ENCODE measurements at places on chromosomes 11 and 22.

GRCh38 chr11:120151536-120151935 is 13.6 kb upstream of the TRIM29 start:
- no peak for DNase-seq

DNA sequence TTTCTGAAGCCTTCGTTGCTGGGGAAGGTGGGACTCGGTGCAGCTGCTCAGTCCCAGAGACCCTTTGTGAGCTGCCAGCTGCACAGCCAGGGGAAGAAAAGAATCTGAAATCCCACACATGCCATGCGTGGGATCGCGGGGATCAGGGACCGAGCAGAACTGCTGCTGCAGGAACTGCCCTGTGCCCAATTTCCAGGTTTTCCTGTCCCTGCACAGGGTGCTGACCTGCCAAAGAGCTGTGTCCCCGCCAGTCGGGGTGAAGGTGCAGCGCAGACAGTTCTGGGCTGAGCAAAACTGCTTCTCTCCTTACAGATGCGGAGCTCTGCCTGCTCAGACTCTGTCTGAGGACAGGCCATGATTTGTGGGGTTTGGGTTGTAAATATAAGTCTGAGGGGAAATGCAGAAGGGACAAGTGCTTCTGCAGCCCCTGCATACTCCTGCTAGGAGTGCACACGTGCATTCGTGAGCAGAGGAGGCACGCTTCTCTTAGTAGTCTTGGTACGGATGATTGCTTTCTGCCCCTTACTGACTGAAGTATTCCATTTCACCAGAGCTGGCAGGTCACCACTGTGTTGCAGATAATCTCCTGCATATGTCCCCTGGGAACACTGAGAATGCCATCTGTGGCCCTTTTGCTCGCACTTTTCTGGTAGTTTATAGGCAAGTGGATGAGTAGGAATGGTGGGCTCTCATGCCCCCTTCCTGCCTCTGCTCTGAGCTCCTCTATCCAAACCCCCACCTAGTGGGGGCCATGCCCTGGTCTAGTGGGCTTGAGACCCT is 141.4 kb downstream of the PARVA start:
- no peak for DNase-seq

DNA sequence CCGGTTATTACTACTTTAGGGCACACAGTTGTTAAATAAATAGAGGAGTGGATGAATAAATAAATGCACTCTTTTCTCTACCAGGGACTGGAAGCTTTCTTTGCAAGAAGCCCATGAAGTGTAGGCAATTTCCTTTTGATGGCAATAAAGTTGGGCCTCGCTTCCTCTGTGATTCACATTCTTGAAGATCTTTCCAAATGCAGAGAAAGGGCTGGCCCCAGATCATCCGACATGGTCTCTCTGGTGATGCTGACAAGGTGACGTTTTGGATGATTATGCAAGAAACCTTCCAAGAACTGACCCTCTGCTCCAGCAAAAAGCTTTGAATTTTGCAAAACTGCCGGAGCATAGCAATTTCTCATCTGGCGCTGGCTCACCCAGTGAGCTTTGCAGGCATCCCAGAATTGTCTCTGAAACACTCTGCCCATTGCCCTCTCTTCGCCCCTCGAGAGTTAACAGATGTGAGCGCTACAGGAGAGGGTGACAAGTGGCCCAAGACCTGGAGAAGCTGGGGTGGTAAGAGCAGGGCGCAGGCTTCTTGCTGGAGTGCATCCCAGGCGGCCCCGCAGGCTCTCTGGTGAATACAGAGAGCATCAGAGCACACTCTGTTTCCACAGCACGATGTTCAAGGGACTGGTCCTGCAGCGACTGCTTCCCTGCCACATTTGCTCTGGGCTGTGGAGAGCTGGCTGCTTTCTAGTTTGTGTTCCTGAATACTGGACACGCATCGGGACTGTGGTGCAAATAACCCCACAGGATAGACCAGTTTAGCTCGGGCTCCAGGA is 11.5 kb upstream of the IFT27 start:
- no peak for DNase-seq

DNA sequence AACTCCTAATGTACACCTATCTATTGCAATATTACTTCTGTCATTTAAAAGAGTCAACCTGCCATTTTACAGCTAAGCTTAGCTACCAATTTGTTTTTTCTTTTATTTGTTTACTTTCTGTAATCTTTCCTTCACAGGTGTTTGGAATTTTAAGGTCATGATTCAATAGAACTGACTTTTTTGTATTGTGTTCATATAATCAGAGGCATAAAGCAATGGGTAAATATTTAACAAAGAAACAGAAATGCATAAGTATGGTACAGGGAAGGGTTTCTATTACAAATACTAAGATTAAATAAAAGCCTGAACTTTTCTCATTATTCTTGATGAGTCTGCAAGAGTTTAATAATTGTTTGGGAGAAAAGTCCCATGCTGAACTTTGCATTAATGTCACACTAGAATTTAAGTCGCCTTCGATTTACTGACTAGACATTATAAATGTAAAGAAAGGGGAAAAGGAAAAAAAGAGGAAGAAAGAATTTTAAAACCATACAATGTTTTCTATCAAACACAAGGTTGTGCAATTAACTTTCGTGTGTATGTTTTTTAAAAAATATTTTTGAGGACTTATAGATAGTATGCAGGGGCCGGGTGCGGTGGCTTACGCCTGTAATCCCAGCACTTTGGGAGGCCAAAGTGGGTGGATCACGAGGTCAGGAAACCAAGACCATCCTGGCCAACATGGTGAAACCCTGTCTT is 35.0 kb upstream of the HIPK3 start:
- DNase-seq = no peak

DNA sequence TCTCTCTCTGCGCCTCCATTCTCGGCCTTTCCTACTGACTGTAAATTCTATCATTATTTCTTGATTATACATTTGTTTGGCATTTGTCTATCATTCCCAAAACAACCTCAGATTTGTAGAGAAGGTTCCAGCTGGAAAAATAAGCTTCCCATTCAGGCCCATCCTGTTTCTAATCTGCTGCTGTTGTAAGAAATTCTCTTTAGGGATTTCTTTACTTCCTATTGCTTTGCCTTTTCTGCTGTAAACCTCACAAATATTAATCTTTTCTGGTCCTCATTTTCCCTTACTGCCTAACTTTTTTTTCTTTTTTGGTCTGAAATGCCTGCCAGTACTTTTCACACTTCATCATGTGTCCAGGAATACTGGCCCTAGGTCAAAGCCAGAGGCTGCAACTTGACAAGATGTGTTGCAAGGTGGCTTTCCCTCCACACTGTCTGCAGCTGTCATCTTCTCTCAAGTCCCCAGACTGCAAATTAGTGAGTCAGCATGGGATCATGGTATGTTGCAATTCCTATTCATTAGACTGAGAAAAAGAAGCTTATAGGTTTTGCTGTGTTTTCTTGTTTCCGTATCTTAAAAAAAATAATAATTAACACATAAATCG is 858.7 kb upstream of the CHORDC1 start:
- DNase-seq = no peak

DNA sequence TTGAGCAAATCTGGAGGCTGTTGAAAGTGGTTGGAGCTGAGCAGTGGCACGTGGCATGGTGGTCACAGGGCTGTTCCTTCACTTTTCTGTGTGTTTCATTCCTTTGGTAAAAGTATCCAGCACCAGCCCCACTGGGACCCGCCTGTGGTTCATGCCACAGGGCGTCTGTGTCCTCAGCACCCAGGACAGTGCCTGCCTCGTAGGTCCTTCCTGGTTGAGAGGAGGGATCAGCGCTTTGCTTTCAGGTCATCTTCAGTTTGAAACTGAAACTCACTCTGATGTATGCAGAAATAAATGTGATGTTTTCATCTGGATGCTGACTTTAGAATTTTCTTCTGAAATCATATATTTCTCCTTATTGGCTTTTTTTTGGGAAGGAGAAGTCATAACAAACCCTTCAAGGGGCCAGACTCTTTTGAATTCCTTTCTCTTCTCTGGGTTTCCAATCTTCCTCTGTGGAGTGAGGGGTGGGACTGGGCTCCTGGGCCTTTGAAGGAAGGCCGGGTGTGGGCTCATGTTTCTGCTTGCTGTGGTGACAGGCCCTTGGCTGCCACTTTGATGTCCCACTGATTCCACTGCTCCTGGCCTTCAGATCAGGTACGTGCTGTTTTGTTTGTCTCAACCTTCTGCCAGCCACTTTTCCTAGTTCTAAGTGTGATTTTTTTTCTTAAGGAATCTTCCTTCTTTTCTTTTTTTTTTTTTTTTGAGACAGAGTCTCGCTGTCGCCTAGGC is 26.2 kb downstream of the TBC1D22A start:
- DNase-seq = no peak

DNA sequence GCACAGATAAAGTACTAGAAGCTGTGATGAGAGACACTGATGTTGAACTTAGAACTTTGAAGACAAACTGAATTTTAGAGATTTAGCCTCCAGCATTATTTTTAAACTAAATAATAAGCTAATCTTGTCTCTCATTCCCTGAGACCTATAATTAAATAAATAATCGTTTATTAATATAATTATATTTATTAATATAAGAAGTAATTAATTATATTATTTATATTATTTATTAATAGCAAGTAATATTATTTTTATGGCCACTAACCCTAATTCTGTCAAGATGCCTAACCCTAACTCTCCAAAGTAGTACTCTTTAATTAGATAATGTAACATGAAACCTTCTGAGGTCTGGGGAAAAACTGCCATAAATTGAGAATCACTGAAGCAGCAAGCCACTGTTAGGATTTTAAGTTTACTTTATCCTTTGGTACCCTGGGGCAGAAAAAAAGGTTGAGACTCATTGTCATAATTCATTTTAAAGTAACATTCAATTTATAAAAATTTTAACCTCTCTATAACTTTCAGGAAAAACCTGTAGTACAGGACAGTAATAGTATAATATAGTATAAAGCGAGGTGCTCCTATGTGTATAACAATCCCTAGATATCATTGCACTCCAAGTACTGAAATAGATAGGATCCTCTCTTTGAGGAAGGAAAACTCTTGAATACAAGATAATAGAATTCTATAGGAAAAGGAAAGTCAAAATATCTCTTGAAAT is 85.4 kb downstream of the TTC28 start:
- DNase-seq = no peak

- no peak for DNase-seq
Measured at GRCh38 chr11:111624608-111625007, 22.4 kb downstream of the SIK2 start.

- no peak for DNase-seq
Measured at GRCh38 chr11:95708681-95709080, 80.9 kb downstream of the FAM76B start.

- DNase-seq = no peak
Measured at GRCh38 chr22:17785185-17786184, 11.2 kb upstream of the BID start.

- no peak for DNase-seq
Measured at GRCh38 chr11:44450295-44450932, 115.0 kb upstream of the CD82 start.

DNA sequence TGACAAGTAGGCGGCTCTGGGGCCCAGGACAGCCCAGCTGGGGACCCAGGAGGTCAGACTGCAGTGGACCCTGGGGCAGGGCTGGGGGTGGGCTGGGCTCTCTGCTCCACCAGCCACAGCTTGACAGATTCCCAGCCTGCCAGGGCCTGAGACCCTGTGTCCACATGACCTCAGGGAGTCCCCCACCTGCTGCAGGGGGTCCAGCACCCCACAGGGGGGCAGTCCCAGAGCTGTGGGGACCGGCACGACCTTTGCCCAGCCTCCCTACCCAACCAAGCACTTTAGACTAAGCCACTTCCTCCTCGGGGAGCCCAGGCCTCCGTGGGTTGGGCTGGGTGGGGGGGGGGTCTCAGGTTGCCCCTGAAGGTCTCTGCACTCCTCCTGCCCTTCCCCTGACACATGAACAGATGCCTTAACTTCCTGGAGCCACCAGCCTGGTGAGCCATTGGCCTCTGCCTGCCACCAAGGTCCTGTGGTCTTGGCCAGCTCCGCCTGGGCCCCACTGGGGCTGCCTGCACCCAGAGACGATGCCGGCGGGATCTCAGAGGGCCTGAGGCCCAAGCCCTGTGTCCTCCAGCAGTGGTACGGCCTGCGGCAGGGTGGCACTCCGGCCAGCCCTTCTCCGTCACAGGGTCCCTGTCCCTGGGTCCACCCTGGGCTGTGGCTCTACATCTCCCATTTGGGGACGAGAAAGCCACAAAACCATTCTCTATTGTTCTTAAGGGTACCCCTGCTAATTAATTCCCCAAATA is 3.4 kb downstream of the CCDC188 start:
- DNase-seq = no peak

- DNase-seq = no peak
Measured at GRCh38 chr11:36210529-36210928, 78.7 kb downstream of the COMMD9 start.

Data from stimulated activated CD8-positive, alpha-beta memory T cell treated with anti-CD3 and anti-CD28 coated beads, Interleukin-4, amount 100 ng/mL, for 1 hour (primary cell).